ENCODE measurements at places on chromosomes 1 and 21. TPM values are rescaled to one million over a fixed set of nuclear protein-coding genes. Genes with fewer than 3 reads are reported as not detected.

DNA sequence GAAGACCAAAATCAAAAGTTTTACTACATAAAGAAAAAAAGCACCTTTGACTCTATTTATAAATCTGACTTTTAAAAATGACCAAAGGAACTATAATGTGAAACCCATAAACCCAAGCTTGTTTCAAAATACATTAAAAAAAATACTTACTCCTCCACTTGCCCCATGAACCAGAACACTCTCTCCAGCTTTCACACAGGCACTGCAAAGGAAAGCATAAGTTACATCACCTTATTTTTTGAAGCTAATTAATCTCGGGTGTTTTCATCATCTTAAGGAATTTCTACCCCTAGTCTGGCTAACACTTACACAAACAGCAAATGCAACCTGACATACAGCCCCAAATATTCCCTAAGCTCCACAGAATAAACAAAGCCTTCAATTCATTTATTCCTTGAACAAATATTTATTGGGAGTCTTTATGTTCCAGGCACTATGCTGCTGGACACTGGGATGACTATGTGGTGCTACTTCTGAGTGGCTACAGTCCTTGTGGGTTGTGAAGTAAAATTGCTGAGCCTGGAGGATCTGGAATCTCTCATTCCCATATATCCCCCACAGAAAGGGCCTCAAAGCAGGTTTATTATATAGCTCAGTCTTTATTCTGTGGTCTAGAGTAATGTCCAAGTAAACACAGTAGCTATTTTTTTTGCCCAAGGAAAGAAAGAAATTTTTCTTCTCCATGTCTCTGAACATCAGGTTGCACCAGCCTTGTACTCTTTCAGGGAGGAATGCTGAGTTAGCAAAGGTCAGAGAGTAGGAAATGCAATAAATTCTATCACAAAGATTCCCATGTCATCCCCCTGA lies 18.2 kb downstream of the CRYZ start:
- DNase-seq = no peak

LRRC53 gene
- not detected for total RNA-seq

DNA sequence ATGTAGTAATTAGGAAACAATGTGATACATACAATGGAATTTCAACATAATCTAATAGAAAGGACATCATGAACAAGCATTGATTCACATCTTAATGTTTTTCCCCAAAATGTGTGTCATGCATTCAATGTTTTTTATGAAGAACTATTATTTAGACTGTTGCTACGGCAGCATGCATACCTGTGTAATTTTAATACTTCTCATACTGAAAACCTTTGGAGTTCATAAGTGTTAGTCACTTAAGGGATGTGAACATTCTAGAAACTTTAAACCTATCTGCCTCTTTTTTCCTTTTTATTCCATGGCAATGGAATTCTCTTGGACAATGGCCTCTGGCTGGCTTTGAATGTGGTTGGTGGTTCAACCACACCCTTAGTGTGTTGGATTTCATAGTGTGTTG lies 48.6 kb downstream of the TMPRSS15 start:
- no peak for DNase-seq

- no peak for DNase-seq
Observed at GRCh38 chr1:204574865-204575163, 58.6 kb downstream of the MDM4 start.

- no peak for DNase-seq
Observed at GRCh38 chr1:20266141-20266540, 24.5 kb upstream of the VWA5B1 start.
